Effector memory CD4-positive, alpha-beta T cell (primary cell): ENCODE measurements at places on chromosomes 5 and 9.

DNA sequence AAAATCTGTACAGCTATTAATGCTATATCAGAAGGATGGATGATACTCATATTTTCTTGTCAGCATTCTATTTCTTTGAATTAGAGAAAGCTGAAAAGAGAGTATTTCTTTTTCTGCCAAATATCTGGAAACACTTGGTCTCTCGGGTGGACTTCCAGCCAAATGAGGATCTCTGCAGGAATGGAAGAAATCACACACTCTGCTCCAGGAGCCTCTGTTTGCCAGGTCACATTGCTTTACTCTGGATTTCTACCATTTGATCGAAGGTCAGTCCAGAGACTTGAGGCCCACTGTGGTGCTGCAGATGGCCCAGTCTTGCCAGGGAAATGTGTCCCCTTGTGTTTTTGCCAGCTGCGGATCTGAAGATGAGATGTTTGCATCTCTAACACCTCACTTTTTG lies 154.1 kb downstream of the PCSK1 start:
- no peak for DNase-seq

DNA sequence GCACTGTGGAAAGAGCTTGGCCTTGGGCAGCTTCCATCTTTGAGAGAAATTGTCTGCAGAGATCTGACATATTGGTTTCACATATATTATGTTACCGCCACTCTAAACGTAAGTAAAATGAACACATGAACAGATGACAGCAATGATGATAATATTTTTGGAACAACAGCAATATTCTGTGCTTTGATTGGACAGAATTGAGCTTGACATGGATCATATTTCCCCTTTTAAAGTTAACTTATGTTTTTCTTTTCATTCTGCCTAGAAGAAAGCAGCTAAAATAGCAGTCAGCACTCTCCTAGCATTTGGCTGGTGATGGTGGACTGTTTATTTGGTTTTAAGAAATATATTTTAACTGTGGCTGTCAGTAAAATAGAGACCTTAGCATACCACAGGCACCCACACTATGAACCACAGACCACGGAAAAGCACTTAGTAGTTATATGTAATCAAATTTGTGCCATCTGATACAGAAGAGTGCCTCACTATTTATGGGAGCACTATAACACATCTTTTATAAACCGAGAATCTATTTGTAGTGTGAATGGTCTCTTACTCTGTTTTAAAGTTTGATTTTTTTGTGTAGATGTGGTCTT lies 1.8 kb upstream of the CFAP95 start:
- DNase-seq: no peak

DNA sequence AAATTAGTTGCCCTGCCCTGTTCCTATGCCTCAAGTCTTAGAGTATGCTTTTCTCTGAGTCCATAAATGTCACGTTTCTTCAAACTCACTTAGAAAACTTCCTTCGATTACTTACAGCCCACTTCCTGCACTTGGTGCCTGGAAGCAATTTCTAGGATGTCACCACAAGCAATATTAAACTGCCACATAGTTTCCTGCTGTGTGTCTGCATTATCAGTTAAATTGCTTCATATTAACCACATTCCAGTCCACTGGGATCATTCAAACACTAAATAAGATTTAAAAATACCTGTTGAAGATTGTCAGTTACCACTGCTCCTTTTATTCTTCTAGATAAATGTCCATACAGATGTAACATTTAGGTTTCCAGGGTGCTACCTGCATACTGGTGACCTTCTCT lies 4.1 kb downstream of the DENND1A start:
- DNase-seq: no peak

DNA sequence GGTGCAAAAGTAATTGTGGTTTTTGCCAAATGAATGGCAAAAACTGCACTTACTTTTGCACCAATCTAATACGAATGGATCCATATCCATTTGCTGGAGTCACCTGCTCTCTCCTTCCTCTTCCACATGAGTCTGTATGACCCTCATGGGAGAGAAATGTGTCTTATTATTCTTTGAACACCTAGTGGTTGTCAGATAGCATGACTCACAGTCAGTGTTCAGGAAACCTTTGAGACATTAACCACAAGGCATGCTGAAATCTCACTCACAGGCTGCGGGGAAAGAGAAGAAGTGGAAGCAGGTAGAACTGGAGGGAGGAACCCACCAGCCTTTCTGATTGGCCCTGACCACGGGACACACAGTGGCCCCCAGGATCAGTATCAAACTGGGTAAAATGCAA lies 222.8 kb upstream of the KLF4 start:
- no peak for DNase-seq

GRCh38 chr5:66871651-66872050 lies 275.5 kb downstream of the MAST4 start:
- DNase-seq: no peak

DNA sequence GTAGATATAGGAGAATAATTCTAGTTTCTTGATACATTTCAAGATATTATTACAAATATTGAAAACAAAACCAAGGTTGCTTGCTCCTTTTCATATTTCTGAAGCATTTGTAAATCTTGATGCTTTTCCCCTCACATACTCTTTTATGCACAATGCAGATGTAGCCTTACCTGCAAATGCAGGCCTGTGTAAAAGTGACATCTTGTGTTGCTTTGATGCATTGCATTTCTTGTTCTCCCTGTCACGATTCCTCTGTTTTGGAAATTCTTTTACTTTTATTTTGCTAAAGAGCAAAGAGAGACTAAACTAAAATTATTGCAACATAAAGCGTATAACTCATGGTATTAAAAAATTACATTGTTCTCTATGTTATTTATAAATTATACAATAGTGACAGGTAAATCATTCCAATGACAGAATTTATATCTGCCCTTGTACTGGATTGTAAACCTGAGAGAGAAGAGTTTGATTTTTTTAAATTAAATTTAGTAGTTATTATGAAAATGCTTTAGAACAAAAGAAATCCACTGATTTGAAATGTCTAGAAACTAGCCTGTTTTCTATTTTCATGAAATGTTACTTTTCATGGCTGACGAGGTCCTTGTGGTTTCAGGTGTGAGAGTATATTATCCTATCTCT lies 970.0 kb downstream of the MAT2B start:
- DNase-seq: no peak

DNA sequence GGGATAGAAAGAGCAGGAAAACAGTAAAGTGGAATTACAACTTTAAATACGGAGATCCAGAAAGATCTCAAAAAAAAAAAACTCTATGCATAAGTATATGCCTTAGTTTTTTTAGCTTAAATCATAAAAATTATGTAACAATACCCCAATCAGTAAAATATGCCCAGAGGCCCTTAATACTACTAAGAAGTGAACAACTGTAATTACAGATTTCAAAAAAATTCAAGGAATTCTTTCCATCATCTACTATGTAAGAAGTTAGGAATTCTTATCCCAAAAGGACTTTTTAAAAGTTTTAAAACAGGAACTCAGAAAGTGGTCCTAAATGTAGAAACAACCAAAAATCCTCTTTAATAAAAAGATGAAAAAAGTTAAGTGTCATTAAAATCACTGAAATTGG lies 111.3 kb downstream of the SSBP2 start:
- DNase-seq: no peak

- no peak for DNase-seq
These were observed 33.9 kb upstream of the ARHGAP26 start for GRCh38 chr5:142736247-142736632.

GRCh38 chr9:136942112-136942880 lies 2.2 kb downstream of the FBXW5 start:
- DNase-seq: no peak

- no peak for DNase-seq
These were observed 49.8 kb downstream of the SGCD start for GRCh38 chr5:156376751-156377150.

DNA sequence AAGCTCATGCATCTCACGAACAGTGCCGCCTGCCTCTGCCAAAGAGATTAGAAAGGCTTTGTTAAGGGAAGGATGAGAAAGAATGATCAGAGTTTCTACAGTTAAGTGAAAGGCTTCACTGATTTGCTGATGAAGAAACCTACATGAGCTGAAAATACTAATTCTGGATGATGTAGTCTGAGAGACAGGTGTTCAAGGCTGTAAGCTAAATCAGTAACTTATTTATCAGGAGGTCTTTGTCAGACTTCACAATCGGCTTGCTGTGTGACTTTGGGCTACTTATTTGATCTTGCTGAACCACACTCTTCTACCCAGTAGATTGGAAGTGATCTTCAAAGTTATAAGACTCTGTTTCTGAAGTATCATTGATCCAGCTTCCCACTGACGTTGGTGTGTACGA lies 264.2 kb downstream of the RAB3C start:
- DNase-seq: no peak

GRCh38 chr5:96775050-96775449 lies 32.7 kb downstream of the ERAP1 start:
- no peak for DNase-seq

GRCh38 chr5:177397875-177398390 lies 2.5 kb downstream of the PFN3 start:
- no peak for DNase-seq

DNA sequence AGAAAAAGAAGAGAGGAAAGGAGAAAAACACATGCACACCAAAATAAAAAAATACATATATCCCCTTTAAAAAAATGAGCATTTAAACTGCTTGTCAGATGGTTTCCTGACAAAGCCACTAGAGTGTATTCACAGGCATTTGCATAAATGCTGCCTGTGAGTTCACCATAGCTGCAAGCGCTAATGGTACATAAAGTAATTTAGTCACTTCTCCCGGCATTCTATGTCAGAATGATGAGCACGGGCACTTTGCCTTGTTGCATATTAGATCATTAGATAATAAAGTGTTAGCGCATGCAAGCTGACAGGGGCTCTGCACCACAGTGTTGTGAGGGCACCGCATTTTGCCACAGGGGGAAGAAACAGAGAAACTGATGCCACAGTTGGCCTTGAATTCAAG lies 280.6 kb downstream of the EBF1 start:
- no peak for DNase-seq

DNA sequence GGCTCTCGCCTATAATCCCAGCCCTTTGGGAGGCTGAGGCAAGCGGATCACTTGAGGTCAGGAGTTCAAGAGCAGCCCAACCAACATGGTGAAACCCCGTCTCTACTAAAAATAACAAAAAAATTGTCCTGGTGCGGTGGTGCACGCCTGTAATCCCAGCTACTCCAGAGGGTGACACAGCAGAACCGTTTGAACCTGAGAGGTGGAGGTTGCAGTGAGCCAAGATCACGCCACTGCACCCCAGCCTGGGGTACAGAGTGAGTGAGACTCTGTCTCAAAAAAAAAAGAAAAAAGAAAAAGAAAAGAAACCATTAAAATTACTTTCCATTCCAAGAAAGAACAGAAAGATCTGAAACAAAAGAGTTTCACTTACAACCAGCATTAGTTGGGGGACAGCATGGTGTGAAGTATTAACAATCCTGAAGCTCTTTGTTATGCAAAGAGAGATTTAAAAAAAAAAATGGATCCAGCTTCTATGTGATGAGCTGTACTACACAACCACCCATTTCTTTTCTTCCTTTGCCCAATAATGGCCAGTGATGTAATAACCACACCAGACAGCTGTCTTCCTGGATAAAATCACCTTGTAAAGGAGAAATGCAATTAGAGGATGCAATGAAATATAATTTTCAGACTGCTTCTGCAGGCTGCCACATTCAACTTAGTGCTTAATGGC lies 76.9 kb downstream of the MED27 start:
- no peak for DNase-seq

DNA sequence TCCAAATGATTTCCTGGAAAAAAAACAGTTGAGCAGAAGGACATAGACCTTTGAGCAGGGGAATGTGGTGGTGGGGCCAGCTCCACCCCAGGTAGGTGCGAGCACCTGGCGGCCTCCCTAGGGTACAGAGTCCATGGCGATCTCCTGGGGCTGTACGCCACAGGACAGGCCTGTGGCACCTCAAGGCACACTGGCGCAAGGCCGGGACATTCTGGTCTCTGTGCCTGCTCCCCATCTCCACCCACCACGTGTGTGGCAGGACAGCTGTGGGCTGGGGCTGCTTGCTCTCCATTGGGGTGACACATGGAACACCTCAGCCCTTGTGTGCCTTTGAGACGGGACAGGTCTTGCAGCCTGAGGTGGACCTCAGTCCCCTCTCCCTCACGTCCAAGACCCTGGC lies 25.2 kb downstream of the WNK2 start:
- no peak for DNase-seq

- DNase-seq: no peak
These were observed 126.4 kb upstream of the SLC12A2 start for GRCh38 chr5:127957183-127957582.

GRCh38 chr5:93208141-93208751 lies 372.8 kb downstream of the NR2F1-AS1 start:
- no peak for DNase-seq

DNA sequence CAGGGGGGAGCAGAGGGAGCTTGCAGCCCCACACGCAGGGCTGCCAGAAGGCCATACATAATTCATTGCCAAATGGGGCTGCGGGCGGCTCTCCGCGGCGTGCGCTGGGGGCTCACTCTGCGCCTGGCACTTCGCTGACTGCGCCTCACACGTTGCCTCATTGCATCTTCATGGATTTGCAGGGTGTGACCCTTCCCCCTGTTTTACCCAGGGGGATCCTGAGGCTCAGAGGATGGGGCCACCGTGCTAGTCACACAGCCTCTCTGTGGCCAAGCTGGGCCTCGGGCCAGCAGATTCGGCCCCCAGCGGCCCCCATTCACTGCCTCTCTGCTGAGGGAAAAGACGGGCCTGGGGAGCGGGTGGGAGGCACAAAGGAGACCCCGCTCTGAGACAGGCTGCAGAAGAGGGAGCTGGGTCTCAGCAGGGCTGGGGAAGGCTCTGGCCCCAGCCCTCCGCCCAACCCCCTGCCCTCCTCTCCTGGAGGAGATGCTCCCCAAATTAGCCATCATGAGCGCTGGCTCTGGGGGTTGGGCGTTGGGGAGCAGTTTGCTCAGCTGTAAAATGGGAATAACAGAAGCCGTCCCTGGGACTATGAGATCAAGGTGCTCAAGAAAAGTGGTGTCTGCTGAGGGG lies 115.5 kb downstream of the C9orf50 start:
- no peak for DNase-seq

DNA sequence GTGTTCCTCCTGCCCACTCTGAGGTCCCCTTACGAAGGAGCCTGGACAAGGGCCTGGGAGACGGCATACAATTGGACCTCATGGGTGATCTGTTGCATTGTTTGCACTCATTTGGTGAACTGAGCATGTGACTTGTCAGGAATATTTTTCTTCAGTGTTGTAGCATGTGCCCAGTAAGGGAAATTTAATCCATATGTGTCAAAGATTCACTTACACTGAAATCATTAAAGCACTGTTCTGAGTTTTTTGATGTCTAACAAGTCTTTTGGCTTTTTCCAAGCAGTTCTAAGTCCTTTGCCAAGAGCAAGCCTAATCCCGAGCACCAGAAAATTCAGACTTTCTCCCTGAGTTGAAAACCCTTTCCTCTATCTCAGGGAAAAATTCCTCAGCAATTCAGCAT lies 61.6 kb upstream of the RPS23 start:
- no peak for DNase-seq

DNA sequence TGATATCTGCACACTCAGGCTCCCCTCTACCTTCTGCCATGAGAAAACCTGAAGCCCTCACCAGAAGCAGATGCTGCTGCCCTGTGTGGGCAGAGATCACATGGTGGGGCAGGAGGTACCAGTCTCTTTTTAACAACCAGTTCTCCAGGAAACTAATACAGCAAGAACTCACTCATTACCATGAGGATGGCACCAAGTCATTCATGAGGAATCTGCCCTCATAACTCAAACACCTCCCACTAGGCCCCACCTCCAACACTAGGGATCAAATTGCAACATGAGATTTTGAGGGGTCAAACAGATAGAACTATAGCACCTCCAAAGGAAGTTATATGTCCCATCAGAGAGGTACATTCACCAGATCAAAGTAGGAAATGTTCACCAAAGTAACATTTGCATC lies 136.3 kb upstream of the SHB start:
- no peak for DNase-seq
